ENCODE measurements at places on chromosomes 11 and 22.

GRCh38 chr22:44718418-44718817 lies 16.4 kb downstream of the PRR5 start:
- no peaks in the 10 kb centered on the region for H3K36me3 ChIP-seq
- H3K4me3 ChIP-seq, result no peak overlapping the region
- no peak for DNase-seq
- no peak overlapping the region for H3K27ac ChIP-seq
- H3K27me3 ChIP-seq, result no peaks in the 10 kb centered on the region

DNA sequence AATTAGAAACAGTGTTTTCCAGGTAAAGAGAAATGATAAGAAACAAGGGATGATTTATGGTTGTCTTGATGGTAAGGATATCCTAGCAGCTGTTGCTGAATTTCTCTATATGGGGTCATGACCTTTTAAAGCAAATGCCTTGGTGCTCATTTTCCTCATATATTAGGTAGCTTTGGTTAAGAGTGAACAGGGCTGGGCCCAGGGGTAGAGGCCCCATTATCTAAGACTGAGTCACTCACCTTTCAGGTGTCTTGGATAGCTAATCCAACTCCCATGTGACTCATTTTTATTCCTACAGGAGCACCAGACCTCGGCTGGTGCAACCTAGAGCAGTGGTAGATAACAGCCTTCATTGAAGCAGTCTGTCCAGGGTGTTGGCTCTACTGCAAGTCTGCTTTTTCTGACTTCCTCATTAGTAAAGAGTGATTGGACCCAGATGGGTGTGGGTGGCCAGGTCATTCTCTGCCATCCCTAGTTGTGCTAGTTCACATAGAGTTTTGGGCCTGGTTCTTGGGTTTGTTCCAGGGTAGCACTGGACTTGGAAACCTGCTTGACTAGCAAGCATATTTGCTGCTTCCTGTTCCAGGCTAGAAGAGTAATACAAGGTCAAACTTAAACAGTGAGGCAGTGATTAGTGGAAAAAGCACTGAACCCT lies 37.4 kb downstream of the CTNND1 start:
- peaks cover 29% of the 10 kb centered on the region for H3K4me1 ChIP-seq
- H3K36me3 ChIP-seq, result peaks cover 63% of the 10 kb centered on the region
- H3K4me3 ChIP-seq, result no peak overlapping the region
- H3K27me3 ChIP-seq, result no peaks in the 10 kb centered on the region
- DNase-seq, result no peak

GRCh38 chr22:20488946-20489345 lies 6.6 kb downstream of the KLHL22 start:
- DNase-seq, result no peak
- H3K27ac ChIP-seq, result no peak overlapping the region
- H3K36me3 ChIP-seq, result no peaks in the 10 kb centered on the region
- H3K4me1 ChIP-seq, result no peaks in the 10 kb centered on the region
- no peak overlapping the region for H3K4me3 ChIP-seq

DNA sequence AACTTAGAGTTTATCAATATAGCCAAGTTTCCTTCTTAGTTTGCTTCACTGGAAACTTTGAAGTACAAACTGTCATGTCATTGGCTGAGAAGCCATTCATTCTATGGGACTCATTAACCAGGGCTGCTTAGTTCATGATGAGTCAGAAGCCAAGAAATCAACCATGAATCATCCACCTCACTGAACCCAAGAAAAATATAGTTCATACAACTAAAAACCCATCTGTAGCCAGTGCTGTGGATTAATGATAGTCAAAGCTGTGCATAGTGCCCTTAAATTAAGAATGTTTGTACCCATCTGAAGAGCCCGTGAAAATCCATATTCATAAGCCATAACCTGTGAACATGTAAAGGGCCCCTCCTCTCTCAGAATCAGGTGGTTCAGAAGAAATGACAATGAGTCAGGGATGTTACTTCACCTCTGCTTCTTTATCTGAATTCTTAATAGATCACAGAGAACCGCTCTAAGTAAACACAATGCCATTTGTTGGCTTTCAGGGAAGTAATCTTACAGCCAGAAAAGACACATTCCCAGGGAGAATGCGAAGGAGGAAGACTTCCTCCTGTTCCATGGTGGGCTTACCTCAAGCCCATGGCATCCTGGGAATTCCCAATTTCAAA lies 25.4 kb downstream of the MMP20 start:
- DNase-seq, result no peak
- H3K27ac ChIP-seq, result no peak overlapping the region
- H3K4me3 ChIP-seq, result no peak overlapping the region
- no peaks in the 10 kb centered on the region for H3K27me3 ChIP-seq

DNA sequence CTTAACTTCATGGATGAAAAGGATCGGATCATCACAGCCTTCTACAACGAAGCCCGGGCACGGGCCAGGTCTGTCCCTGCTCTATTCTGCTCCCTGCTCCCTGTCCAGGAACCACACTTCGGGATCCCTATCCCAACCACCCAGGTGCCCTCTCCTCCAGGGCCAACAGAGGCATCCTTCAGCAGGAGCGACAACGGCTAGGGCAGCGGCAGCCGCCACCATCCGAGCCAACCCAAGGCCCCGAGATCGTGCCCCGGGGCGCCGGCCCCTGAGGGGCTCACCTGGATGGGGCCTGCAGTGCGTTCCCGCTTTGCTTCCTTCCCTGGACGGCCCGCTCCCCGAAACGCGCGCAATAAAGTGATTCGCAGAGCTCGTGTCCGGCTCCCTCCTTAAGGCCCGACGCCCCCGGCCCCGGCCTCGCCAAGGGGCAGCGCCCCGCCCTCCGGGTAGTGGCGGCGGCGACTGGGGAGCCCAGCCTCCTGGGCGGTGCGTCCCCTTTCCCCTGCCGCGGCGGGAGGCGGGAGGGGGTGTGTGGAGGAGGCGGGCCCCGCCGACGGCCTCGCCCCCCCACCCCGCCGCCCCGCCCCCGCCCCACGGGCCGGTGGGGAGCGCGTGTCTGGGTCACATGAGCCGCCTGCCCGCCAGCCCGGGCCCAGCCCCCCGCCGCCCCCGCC lies at the start of gene VEGFB:
VEGFB (plus strand) TSS at position 672 of the 674 bp plus-strand sequence. CDS start 250 bp downstream, outside the sequence.
- H3K27ac ChIP-seq, result peak within 1 kb of the TSS; percentile 87
- H3K4me3 ChIP-seq, result peak within 1 kb of the TSS; percentile 62
- no peaks in the 10 kb centered on the region for H3K27me3 ChIP-seq
- H3K36me3 ChIP-seq, result peaks cover 5% of the 10 kb centered on the region
- DNase-seq, result peak; percentile 54
- H3K4me1 ChIP-seq, result peaks cover 26% of the 10 kb centered on the region

Measured in gastrocnemius medialis (tissue), 4 donors.